ENCODE measurements at places on chromosomes 3 and 15.

- DNase-seq, result no peak
Observed at GRCh38 chr3:65591313-65591712, 447.4 kb downstream of the MAGI1 start.

- DNase-seq, result peak; percentile 12
Observed at GRCh38 chr3:85846940-85847339, 888.2 kb downstream of the CADM2 start.

- DNase-seq, result no peak
Observed at GRCh38 chr3:107496855-107497254, 25.9 kb upstream of the BBX start.

- no peak for DNase-seq
Observed at GRCh38 chr3:14236902-14237301, 58.3 kb downstream of the LSM3 start.

GRCh38 chr15:32717426-32718226 lies at the start of gene GREM1:
GREM1 (plus strand) TSS chr15:32718004; CDS start chr15:32730691, 12,687 bp downstream.
- DNase-seq, result no peak

DNA sequence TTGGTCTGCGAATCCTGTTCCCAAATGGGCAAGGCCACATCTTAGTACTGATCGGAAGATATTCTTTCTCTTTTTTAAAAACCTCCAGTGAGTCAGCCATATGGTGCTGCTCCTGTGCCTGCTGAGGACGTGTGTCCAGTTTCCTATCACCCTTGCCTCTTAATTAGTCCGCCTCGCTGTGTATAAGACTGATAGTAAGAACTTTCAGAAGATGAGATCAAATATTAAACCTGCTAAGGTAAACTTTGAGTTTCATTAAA lies 612 bp downstream of the UBA5 start:
- no peak for DNase-seq

DNA sequence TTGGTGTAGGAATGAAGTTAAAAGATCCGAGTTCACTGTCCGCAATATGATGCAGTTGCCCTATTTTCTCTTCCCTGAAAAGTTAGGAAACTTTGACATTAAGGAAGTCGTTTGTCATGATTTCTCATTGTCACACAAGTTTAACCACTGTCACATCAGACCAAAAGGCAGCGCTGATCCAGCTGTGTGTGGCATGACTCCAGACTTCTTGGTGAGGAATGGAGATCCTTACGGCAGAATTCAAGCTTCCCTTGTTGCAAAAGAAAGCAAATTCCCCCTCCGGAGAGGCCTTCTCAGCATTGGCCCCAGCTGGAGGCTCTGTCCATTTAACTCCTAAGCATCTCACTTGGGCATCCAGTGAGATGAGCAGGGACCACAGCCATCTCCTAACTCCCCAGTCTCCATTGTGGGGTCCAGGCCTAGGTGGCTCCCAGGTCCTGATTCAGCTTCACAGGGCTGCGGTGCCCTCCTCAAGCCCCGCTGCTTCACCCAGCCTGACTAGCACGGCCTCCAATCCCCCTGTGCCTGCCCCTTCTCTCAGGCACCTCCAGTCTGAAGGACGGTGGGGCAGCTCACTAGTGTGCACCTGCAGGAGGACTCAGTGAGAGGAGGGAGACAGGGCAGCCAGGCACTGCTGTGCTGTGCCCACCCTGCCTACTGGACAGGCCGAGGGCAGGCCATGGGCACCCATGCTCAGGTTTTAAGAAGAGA lies 159.5 kb downstream of the CHSY1 start:
- no peak for DNase-seq

- no peak for DNase-seq
Observed at GRCh38 chr3:54296531-54296930, 174.2 kb downstream of the CACNA2D3 start.

Data from NCI-H1092 (cell line).